ENCODE measurements at places on chromosomes 2 and 18.

DNA sequence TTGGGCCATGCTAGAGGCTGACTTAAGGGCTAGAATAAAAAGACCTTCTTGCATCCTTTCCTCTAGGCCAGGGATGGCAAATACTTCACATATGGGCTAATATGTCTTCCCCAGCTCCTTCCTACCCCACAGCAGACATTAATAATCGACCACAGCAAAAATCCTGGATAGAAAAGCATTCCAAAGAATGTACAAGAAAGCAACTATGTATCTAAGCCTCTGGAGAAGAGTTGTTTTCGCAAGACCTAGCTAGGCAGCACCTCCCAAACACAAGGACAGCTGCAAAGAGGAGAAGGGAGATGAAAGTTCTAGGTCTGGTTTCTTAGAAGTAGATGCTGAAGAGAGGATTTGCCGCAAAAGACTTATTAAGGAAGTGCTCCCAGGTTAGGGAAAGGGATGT lies 372.6 kb downstream of the SLC4A3 start:
- no peak for DNase-seq

DNA sequence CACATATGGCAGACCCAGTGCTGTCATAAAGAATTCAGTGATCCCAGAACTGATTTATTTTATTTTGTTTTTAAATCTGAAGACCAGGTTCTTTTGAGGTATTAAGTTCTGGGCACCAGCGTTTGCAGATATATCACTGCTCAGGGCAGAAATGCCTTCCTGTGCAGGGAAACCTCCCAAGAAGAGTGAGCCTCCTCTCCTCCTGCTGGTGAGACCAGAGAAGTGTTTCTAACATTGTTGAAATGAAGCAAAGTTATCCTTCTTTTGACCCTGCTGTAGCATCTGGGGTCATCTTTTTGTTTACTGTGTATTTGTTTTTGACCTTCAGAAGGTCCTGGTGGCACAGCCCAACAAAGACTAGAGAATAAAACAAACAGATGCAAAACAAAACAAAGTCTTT lies 94.0 kb downstream of the AQP4 start:
- DNase-seq = no peak

DNA sequence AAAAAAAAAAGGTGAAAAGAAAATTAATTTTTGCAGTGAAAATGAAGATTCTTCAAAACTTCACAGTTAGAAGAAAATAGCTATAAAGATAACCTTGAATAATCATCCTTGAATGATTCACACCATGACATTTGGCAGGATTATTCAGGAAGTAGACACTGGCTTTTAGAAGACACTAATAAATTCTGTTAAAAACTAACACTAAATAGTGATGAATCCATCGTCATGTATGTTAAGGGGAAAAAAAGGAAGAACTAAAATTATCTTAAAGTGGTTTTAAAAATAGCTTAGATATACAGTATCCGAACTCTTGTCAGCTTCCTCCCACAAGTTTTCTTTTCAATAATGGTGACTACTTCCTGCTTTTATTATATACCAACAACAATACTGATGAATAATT lies 10.2 kb downstream of the USP37 start:
- peak; percentile 14 for DNase-seq

DNA sequence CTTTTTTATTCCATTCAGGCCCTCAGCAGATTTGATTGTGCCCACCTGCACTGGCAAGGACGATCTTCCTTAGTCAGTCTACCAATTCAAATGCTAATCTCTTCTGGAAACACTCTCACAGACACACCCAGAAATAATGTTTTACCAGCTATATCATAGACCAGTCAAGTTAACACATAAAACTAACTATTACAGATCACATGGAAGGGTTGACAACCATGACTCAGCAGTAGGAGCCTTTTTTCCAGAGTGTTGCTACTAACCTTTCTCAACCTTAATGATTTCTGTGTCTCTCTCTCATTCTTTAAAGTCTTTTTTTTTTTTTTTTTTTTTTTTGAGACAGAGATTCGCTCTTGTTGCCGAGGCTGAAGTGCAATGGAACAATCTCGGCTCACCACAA lies 143.5 kb upstream of the MSH6 start:
- DNase-seq = no peak

- DNase-seq = no peak
Measured at GRCh38 chr2:170084820-170085491, 93.0 kb upstream of the MYO3B start.

GRCh38 chr2:38415023-38415422 lies 38.0 kb upstream of the ATL2 start:
- DNase-seq = no peak

- no peak for DNase-seq
Measured at GRCh38 chr2:47249157-47249900, 94.2 kb upstream of the STPG4 start.

DNA sequence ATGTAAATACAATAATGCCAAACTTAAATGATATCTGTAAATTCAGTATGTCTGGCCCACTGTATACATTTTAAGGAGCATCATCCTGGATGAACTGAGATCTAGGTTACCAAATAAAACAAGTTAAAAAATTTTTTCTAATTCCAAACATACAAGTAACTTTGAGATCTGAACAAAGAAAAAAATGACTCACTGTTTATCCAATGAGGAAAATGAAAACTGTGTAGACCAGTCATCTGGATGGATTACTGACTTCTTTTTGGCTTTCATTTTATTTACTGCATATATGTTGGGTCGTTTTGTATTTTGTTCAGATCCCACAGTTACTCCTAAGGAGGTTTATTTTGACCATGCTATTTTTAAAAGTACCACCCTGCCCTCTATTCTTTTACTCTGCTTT lies 189.8 kb downstream of the RBM43 start:
- no peak for DNase-seq

GRCh38 chr18:68542846-68543245 lies 172.1 kb downstream of the TMX3 start:
- no peak for DNase-seq

DNA sequence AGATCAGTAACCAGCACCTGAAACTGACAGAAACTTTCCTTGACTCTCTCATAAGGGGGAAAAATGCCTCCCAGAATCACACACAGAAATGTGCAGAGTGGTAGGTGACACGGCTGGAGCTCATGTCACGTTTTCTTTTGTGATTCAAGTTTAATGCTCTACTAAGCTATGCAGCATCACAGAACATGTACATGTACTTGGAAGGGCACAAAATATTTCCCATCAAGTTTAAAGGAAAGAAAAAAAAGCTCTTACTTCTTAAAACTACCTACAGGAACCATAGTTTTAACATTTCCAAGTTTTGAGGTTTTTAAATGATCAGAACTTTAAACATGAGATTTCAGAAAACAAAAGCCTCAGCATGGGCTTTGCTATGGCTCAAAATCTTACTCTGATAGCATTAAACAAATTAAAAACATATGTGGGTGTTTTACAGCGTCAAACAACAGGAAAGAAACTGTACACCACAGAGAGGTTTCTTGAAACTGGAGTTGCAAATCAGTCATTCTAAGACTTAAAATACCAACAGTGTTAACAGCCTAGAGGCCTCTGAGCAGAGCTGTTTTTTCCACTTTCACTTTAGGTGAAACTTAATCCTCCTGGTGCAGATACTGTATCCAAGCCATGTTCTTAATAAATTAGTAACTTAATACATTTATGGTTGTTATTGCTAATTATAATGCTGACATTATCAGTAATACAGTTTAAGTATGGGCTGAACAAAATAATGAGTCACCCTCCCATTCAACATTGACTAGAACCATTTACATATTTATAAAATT lies 30.1 kb downstream of the MBP start:
- no peak for DNase-seq

GRCh38 chr18:32760391-32760790 lies 12.4 kb downstream of the KLHL14 start:
- no peak for DNase-seq
